ENCODE measurements at places on chromosomes 13 and 19.

- peak; percentile 7 for DNase-seq
Measured at GRCh38 chr19:4709440-4710280, 14.0 kb downstream of the DPP9 start.

DNA sequence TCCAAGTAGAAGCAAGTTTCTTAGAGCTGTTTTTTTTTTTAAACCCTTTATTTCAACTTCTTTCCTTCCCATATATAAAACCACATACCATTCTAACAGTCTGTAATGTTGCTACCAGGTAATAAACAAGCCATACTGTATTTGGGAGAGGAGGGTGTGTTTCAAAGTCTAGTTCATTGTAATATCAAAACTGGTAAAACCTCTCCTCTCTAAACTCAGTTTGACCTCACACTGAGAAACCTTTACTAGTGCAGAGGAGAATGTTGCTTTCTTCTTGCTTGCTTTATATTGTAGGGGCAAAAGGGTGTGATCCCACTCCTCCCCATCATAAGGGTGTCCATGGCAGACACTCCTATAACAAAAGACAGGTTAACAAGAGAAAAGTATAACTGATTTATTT is 155.1 kb downstream of the GGACT start:
- no peak for DNase-seq

DNA sequence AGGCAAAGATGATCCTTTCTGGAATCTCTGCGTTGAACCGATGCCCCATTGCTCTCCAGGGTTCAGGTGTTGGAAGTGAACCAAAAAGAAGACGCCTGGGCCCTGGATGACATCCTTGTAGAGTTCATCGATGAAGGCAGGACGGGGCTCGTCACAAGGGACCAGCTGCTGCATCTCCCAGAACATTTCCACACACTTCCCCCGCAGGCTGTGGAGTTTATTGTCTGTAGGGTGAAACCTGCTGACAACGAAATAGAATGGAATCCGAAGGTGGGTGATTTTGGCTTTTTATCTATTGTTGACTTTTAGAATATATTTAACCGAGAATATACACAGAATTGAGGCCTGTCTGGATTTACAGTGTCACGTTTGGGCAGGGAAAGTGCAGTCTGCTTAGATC is 58.4 kb downstream of the SLC7A9 start:
- no peak for DNase-seq

DNA sequence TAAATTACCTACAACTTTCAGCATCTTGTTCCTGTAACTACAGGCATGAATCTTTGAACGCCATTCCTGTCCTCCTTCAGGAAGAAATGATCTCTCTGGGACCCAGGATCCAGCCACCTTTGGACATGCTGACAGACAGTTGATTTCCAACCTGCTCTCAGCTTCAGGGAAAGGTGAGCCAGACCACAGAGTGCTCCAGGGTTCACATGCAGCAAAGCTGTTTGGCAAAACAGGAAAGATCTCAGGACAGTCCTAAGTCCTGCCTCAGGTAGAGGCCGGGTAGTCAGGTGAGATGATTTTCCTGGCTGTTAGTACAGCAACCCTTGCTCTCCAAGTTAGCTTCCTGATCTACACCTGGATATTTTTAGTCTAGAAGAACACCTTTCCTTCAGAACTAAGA is 9.1 kb downstream of the SLC15A1 start:
- no peak for DNase-seq

GRCh38 chr13:112971288-112971643 is 2.3 kb downstream of the MCF2L start:
- no peak for DNase-seq

- DNase-seq, result no peak
Measured at GRCh38 chr13:45878966-45879365, 27.4 kb upstream of the SIAH3 start.

DNA sequence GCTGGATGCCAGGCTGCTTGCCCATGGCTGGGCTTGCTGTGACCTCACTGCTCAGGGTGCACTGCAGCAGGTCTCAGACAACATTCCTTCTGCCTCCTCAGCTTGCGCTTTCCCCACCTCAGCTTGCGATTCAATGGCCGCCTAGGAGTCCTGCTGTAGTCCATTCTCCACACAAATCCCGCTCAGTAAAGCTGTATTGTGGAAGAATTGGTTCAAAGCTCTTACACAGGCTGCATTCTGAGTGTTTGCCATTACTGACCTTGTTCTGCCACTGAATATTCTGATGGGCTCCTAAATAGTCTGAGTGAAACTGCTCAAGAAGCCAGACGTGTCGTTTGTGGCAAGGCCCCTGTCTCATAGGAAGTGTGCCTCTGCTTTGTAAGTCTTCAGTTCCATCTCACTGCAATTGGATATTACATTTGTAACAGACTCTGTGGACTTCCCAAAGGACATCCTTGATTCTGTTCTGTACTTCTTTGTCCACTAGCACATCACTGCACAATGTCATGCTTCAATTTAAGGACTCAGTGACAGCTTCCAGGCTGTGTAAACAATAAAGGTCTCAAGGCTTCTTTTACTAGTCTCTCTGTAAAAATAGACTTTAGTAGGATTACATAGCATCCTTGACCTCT is 49.8 kb downstream of the KATNAL1 start:
- DNase-seq, result peak; percentile 7

GRCh38 chr13:70668293-70668692 is 560.0 kb upstream of the KLHL1 start:
- DNase-seq, result no peak

DNA sequence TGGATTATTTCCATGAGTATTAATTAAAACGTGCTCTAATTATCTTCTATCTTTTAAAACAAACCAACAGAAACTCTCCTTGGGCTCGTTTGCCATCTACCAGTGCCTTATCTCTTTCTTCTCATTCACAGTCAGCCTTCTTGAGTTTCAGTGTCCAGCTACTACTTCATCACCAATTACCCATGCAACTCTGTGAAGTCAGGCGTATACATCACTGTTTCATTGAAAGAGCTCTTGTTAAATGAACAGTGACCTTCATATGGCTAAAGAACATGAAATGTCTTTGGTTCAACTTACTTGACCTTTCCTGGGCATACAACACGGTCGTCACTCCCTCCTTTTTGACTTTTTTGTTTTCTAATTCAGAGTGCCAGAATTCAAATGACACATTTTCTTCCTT is 5.2 kb upstream of the IFT88 start:
- no peak for DNase-seq

DNA sequence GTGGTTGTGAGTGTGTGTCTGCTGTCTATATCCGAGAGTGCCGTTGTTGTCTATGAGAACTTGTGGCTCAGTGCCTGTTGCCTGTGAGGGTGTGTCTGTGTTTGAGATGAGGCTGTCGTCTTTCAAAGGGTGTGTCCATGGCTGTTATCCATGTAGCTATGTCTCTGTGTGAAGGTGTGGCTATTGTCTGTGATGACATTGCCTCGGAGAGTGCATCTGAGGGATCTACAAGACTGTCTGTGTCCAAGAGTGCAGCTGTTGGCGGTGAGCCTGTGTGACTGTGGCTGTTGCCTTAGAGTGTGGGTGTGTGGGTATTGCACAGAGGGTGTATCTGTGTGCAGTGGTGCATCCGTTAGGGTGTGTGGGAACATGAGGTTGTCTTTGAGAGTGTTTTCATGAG is 4.9 kb downstream of the NUMBL start:
- no peak for DNase-seq

DNA sequence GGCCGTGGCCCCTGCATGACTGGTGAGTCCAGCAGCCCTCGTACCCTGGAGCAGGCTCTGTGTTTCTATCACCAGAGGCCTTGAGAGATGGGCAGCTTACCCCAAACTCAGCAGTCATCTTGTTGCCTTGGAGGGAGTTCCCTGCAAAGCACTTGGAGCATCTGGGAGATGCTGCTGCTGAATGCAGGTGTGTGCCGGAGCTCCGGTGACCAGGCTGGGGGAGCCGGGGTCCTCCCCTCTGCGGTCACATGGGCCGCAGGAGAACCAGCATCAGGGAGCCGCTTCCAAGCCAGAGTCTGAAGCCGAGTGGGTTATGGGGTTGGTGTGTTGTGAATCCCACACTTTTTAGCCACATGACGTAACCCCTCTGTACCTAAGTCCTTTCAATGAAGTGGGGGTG is 82.8 kb downstream of the TEX29 start:
- DNase-seq, result no peak

- DNase-seq, result no peak
Measured at GRCh38 chr19:51820011-51820410, 25.1 kb downstream of the FPR3 start.
